Activated CD8-positive, alpha-beta memory T cell treated with anti-CD3 and anti-CD28 coated beads for 4 hours (primary cell): ENCODE measurements at places on chromosomes 12 and 14.

DNA sequence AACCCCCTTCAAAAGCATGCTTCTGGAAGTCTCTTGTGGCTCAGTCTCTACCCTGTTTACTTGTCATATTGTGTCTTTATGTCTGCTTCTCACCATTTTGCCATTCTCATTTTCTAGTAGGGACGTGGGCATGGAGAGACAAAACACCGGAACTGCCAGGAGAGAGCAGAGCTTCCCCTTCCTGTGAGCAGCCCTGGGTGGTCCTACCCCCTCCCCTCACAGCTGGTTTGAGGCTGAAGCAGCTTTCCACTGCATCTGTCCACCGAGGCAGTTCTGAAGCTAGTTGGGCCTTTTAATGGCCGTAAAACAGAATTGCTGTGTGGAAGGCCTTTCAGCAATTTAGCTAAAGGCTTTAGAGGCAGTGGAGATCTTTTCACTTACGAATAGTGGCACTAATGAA lies 77.0 kb downstream of the PELI2 start:
- DNase-seq = no peak

GRCh38 chr12:122867691-122868461 lies 28.0 kb downstream of the VPS37B start:
- no peak for DNase-seq

- no peak for DNase-seq
Observed at GRCh38 chr12:40104461-40105264, 1.2 kb downstream of the SLC2A13 start.

DNA sequence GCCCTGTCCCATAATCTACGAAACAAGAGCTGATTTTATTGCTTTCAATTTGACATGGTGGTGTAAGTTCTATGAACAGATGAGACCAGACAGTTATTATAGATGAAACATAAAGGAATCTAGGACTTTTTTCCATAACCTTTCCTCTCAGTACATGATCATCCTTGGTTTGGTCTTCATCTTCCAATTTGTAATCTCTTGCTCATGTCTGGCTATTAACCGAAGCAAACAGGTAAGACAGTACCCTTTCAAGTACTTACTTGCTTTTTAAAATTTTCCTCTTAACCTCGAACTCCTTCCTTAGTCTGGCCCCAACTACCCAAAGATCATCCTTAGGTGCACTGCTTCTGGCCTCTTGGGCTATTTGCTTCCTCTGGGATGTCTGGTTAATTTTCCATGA lies 1.2 kb downstream of the TSPAN31 start:
- no peak for DNase-seq

DNA sequence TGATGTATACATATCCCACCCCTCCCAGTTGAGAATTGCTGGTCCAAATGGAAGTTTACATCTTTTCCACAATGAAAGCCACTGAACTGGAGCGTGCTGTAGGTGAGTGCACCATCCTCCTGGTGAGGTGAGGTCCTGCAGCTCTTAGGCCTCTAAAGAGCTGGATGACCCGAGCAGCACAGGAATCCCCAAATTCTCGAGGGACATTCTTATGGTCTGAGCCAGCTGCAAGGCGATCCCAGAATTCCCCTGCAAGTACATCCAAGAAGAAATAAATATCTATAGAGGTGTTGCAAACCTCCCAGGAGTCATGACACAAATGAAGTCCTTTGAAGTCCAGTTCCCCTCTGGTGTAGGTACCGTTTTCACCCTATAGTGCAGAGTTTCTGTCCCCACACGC lies 24.0 kb downstream of the TMEM132C start:
- no peak for DNase-seq

GRCh38 chr14:76977793-76978720 lies 50.5 kb downstream of the IRF2BPL start:
- DNase-seq = peak; percentile 80
